CD4-positive, alpha-beta T cell treated with Interleukin-1 beta for 1 hour (primary cell): ENCODE measurements at places on chromosomes 2 and 18.
A peak's percentile ranks its signal among the peaks of the same experiment; 100 is the strongest.

DNA sequence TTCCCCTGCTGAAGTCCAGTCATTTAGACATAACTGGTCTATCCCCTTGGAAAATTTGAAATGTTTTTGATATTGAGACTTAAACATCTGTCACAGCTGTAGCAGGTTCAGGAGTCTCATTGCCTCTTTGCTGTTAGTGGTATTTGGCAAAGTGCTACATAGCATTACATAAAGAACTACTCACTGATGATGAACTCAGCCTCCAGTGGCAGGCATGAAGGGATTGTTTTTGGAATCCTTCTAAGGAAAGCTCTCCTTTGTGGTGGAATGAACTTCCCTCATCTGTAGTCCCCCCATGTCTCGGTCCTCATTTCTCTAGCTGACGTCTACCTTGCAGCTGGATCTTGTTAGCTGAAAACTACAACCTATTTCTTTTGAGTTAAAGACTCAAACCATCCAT lies 111.6 kb downstream of the TACR1 start:
- DNase-seq, result no peak

GRCh38 chr2:231370429-231370748 lies 25.1 kb upstream of the B3GNT7 start:
- DNase-seq, result no peak

- no peak for DNase-seq
Observed at GRCh38 chr2:238561230-238561629, 134.5 kb downstream of the ASB1 start.

DNA sequence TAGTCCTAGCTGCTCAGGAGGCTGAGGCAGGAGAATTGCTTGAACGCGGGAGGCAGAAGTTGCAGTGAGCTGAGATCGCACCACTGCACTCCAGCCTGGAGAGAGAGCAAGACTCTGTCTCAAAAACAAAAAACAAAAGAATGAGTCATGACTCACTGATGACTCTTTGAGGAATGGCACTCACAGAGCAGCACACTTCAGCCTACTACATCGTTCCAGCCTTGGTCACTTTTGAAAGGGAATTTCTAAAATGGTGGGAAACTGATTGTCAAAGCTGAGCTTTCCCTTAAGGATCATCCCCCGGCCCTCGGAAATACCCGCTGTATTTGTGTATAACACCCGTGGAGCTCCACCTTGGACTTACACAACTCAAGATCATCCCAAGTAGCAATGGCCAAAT lies 217.3 kb upstream of the HS6ST1 start:
- DNase-seq, result no peak

DNA sequence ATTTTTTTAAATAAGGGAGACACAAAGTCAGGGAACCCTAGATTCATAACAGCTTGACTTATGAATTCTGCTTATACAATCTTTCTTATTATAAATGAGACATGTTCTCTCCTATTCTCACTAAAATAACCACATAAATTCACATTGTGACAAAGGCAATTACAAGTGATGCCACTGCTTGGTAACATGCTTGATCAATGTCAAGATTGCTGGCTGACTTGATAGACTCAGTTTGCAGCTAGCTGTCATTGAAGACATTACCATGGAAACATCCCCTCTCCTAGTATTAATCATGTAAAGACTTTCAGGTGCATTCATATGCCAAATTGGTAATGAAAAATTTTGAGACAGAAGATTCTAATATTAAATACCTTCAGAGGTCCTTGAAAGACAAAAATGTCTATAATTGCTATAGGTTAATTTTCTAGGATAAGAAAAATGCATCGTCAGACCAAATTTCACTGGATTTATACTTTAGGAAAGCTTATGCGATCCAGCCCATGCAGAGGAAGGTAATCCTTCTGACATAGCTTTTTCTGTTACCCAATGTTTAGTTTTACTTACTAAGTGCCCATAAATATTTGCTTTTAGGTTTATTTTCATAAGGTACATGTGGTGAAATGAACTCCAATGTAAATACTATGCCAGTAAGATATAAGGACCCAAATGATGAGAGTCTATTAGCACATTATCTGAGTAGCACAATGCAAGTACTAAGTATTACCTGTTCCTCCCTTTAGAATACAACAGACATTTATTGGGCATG lies 32.6 kb upstream of the ENOSF1 start:
- DNase-seq, result no peak

- DNase-seq, result peak; percentile 7
Observed at GRCh38 chr2:164754157-164755093, 87.2 kb downstream of the COBLL1 start.

GRCh38 chr2:158745067-158745865 lies 49.9 kb upstream of the DAPL1 start:
- peak; percentile 9 for DNase-seq

- no peak for DNase-seq
Observed at GRCh38 chr2:190903693-190904450, 23.3 kb downstream of the GLS start.

GRCh38 chr2:102277202-102277700 lies 34.1 kb upstream of the IL1RL1 start:
- DNase-seq, result no peak

DNA sequence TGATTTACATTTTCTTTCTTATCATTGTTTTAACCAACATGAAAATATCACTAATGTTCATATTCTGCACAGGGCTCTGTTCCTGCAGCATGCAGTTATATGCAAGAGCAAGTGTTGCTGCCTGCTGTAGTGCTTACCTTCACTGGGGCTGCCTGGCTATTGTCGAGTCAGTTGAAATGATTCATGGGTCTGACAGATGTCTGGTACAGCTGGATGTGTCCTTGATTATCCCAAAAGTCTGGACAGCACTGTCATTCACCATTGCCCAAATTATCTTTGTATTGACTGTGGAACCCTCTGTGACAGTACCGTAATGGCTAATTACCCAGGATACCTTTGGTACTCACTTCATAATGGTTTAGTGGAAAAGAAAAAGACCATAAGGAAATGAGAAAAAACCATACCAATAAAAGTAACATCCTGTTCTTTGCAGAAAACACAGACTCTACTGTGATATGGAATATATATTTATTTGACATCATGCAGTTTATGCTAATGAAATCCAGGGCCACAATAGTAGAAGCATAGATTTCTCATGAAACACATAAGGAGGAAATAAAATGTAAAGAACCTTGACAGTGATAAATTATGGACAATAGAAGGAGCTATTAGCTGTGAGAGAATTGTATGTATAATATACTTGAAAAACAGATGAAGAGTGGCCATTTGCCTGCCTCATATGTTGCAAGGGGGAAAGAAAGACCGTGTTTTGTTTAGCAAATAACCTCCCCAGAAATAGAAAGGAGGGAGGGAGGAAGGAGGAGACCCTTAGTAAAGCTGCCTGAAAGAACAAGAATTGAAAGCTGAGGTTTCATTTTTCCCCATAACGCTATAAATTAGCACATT lies 249.8 kb upstream of the ATP5MC3 start:
- DNase-seq, result no peak

DNA sequence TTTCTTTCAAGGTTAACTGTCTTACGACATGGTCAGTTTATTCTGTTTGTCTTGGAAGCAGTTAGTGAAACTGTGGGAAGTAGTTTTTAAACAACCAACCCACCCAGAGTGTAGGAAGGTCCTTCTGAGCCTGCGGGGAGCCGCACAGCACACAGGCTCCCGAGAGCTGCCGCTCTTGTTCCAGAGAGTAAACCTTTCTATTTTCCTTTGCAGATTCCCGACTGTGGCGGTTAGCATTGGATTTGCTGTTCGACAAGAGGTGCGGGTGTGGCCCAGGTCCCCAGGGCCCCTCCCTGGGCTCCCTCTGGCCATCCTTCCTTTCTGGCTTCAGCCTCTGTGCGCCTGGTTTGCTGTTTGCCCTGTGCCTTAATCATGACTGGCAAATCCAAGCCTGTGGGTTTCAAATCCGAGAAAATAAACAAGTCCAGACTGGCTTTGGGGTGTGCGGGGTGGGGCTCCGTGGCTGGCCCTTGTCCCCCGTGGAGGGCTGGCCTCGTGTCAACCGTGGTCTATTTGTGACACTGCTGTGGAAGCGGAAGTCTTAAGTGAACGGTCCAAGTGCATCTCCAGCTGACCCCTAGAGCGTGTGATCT lies 30.7 kb downstream of the IMPA2 start:
- no peak for DNase-seq
